Bladder microvascular endothelial cell (primary cell): ENCODE measurements at places on chromosomes 2 and 18. TPM values are rescaled to one million over a fixed set of nuclear protein-coding genes. Genes with fewer than 3 reads are reported as not detected.

The UCN gene
- total RNA-seq: 0.44 and 0.49 TPM in 2 replicates

The SPHKAP gene
- total RNA-seq: not detected in 2 replicates

The HSBP1L1 gene
- total RNA-seq: 4.5 and 7.1 TPM in 2 replicates

The NR4A2 gene
- total RNA-seq: under 0.01 and 0.13 TPM in 2 replicates

The BOK gene
- total RNA-seq: 34.8 and 102 TPM in 2 replicates

The ASPRV1 gene
- 0.16 and 0.25 TPM in 2 replicates for total RNA-seq

The ASTL gene
- total RNA-seq: not detected in 2 replicates
